ENCODE measurements at places on chromosomes 4 and X.

DNA sequence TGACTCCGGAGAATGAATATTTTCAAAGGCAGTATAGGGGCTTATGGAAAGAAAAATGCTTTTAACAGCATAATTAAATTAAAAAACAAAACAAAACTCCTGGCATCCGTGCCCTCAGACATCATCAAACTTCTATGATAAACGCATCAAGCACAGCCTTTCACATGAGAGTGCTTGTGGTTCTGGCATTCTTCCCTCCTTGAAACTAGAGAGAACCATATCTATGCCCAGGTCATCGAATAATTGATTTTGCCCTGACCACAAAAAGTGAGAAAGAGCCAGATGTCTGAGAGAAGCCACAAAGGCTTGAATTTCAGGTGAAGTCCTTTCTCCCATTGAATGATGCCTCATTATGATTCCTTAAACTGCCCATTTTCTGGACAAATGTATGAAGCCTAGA lies 286.8 kb downstream of the CBLL2 start:
- DNase-seq, result peak; percentile 1

DNA sequence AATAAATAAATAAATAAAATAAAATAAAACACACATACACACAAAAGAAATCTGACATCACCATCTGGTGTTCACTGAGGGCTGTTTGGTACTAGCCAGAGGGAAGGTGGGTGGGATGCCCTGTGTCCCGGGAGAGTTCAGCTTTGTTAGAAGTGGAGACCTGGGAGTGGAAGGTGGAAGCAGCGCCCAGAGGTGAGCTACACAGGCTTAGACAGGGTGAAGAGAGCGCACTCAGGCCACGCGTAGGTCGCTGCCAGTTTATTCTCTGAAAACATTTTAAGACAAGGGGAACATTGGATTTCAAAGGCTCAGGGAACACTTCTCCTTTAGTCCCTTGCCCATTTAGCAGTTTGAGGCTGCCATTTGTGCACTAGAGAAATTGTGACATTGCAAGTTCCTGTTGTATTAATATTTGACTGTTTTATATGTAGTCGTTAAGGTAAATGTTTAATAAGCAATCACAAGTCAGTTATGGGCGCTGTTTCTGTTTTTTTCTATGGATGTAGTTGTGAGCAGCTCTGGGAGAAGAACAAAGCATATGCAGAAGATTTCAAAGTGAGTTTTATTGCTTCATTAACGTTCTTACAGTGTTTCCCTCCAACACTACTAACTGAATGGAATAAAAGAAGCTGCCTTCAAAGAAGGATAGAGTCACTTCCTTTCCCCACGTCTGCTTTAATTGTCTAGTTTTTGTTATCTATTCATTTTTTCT lies 405.5 kb upstream of the NR3C2 start:
- no peak for DNase-seq

GRCh38 chr4:182955411-182955810 lies 38.2 kb upstream of the DCTD start:
- DNase-seq, result no peak

DNA sequence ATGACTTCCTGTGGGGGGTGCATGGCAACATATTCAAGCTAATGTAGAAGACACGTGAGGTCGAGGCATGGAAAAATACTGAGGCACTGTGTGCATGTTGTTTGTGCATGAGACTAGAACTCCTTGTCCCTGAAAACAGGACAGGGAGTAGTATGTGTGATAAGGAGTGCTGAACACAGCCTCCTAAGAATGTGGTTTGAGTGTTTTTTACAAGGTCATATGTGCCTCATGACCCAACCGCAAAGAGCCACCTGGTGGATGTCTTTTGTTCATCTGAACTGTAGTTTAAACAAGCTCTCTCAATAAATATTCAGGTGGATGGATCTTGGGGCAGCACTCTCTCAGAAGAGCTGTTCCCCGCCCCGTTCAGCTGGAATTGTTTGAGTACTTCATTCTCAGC lies 226.6 kb downstream of the NLGN4X start:
- DNase-seq, result peak; percentile 2

- no peak for DNase-seq
These were observed 310.7 kb downstream of the STK32B start for GRCh38 chr4:5361968-5362367.

DNA sequence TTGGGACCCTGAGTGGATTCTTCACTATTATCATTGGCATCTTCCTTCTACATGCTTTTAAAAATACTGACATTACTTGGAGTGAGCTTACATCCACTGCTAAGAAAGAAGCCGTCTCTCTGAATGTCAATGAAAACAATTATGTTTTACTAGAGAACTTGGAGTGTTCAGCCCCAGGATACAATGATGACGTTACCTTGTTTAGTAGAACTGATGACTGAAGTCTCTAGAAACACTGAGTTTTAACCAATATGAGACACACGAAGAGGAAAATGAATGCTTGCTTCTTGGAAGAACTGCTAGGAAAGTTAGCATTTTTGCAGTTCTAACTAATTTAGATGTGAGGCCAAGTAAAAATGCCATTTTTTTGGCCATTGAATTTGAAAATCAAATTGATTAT lies 19.4 kb downstream of the NIPAL1 start:
- DNase-seq, result no peak

- no peak for DNase-seq
These were observed 2284.8 kb downstream of the ARAP2 start for GRCh38 chr4:33959519-33959918.

GRCh38 chr4:74087481-74087880 lies 11.5 kb downstream of the CXCL2 start:
- no peak for DNase-seq

DNA sequence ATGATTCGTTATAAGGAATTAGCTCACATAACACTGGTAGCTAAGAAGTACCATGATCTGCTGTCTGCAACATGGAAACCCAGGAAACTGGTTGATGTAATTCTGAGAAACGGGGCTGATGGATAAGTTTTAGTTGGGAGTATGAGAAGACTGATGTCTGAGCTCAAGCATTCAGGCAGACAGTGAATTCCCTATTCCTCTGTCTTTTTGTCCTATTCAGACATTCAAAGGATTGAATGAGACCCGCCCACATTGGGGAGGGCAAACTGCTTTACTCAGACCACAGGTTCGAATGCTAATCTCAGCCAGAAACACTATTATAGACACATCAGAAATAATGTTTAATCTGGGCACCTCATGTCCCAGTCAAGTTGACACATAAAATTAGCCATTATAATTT lies 515.5 kb downstream of the STPG2 start:
- DNase-seq, result no peak

DNA sequence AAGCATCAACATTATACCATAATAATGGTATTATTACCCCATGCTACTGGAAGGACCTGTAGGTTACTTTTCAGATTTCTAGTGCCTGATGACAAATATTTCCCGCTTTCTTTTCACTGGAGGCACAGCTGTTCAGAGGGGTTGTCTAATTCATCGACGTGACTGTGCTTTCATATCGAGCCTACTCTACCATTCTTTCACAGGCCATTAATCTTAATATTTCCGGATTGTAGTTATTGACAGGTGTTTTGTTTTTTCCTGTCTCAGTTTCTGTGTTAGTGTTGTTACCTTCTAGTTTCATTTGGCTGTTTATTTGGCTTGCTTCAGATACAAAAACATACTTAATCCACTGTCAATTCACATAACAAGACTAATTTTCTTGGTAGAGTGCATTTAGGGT lies 330.9 kb downstream of the SPOCK3 start:
- no peak for DNase-seq

DNA sequence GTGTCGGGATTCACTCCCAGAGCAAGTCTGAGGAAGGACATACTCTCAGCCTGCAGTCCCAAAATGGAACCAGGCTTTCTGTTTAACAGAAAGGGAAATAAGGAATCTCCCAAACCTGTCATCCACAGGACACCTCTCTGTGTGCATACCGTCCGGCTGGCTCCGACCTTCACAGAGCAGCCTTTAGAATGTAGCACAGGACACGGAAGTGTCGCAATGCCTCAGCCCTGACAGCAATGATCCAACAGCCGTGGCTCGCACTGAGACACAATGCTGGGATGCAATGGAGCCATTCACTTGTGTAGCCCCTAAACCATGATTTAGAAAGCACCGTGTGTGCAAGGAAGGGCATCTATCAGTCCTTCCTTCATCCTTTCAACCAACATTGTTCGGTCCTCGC lies 15.5 kb upstream of the HELT start:
- DNase-seq, result no peak

DNA sequence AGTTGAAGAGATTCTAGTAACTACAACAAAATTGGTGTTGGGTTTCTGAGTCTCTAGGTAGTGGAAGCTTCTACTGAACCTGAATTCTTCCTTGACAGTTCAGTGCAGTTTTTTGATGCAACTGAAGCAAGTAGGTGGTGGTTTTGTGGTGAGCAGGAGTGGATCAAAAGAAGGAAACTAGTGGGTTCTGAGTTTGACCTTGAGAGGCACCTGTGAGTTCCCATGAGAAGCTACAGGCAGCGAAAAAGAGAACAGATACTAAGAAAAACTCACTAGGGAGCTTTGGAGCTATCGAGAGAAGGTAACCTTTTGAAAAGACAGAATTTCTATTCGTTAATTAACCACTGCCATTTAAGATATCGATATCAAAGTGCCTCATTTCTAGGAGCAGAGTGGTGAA lies 145.2 kb downstream of the PDHA2 start:
- DNase-seq, result no peak

DNA sequence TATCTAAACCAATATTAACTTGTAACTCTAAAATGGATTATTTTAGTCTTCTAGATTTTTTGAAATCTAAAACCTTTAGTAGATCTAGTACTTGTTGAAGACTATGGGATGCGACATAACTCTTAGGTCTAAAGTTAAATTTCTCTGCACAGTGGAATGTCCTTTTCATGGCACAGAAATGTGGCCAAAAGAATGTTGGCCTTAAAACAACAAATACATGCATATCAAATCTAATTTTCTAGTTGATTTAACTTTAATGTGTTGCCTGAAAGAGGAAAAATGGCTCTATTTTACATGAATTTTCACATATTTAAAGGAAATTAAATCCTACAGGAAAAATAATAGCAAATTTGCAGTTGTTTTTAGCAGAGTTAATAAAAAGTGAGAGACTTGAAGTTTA lies 30.3 kb downstream of the NFKB1 start:
- DNase-seq, result no peak

DNA sequence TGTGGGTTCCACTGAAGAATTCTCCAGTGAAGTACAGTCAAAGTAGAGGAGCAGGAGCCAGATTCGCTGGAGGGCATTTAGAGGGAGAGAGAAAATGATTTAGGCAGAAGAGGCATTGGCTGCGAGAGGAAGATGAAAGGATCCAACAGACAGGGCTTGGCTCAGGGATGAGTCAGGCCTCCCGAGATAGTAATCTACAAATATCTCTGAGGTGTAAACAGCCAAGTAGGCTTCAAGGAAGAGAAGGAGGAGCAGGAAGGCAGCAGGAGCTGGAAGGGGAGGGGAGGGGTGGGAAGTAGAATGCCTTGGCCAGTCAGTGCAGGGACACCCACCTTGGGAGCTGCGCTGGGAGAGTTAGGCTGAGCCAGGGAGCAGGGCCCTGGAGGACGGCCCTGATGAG lies 55.5 kb downstream of the PJA1 start:
- no peak for DNase-seq

DNA sequence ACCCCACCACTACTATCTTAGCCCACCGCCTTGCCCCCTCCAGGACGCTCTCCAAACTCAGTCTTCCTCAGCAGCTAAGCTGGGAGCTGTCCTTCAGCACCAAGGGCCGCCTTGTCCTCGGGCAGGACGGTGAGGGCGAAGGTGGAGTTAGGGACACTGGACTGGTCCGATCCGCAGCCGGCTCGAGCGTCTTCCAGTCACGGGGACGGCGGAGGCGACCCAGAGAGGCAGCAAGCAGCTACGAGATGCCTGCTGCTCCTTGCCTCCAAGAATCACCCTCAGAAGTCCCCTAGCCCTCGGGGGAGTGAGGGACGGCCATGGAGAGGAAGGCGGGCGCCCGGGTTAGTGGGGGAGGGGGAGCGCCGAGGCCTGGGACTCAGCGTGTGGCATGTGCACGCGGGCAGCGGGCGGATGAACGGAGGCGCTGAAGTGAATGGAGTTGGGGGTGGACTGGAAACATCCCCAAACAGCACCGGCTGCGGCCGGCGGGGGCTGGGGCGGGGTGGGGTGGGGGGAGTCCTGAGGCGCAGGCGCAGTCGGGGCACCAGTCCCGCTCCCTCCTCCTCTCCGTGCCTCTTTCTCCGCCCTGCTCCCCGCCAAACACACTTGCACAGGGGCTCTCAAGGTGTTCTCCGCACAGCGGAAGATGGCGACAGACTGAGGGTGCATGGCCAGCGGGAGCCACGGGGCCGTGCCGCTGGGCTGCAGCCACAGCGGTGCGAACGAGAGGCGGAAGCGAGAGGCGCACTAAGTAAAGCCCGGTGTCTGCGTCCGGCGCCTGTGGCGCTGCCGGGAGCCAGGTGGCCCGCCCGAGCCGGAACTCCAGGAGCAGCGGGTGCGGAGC lies at the start of gene NALF2:
TSS of gene NALF2 (plus strand) at position 545 of the 844 bp plus-strand sequence. CDS start 957 bp downstream, outside the sequence.
- peak; percentile 75 for DNase-seq

- no peak for DNase-seq
These were observed 5.3 kb downstream of the EDA2R start for GRCh38 chrX:66633541-66633940.

DNA sequence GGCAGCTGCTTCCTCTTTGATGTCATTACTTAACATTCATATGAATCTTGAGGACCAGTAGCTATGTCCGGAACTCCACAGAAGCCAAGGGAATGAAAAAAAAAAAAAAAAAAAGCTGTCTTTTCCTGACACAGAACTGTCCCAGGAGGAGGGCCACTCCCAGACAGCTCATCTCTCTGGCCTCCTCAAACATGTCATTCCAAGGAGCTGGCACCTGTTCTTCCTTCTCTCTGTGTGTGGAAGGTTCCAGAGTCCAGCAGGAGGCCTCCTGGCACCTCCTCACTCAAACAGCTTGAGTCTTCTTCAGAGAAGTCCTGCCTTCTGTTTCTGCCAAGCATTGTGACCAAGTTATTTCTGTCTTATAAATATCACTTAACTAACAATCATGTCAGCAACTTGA lies 458.5 kb downstream of the AFF2 start:
- DNase-seq, result no peak

GRCh38 chr4:7075962-7076695 lies 8.3 kb upstream of the GRPEL1 start:
- no peak for DNase-seq

- no peak for DNase-seq
These were observed 133.4 kb downstream of the KLHL8 start for GRCh38 chr4:87087015-87087414.

GRCh38 chrX:79300856-79301255 lies 66.3 kb downstream of the ITM2A start:
- DNase-seq, result no peak

DNA sequence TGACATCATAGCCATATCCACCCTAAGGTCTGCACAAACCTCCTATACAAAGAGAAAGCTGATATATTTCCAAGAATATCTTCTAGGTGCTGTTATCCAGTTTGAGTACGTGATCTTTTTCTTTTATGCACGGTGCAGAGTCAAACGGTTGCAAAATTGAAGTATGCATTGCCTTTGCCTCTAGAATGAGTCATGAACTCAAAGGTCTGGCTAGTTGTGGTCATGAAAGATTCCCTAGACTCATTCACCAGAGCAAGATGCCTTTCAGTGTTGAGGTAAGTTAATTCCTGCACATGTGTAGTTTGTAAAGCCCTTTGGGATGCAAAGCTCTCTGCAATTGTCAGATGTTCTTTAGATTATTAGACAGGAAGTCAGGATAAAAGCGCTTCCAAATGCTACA lies 704.4 kb downstream of the PCDH19 start:
- DNase-seq, result no peak

Data from NCI-H1092 treated with DMSO at 0.1 percent for 48 hours (cell line).